T-helper 2 cell treated with Interferon-gamma antibody and Interleukin-4, amounts not matched to agents 5 μg/mL and 100 μg/mL, for 36 hours (primary cell): ENCODE measurements at places on chromosomes 2 and 18.
A peak's percentile ranks its signal among the peaks of the same experiment; 100 is the strongest.

GRCh38 chr2:236728916-236729670 lies 159.5 kb downstream of the ACKR3 start:
- no peak for DNase-seq

DNA sequence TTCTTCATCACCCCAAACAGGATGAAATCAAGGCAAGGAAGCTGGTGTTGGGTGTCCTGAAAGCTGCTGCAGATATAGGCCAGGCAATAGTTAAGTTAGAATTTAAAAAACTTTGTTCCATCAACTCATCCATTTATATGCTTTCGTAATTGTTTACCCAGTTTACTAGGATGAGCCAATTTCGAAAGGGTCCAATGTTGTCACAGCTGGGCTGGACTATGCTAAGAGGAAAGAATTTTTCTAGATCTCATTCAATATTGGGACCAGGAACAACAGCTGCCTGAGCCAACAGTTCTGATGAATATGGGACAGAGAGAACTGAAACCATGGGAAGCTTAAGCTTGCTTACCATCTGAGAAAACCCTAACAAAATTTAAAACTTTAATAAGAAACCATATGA lies 21.6 kb upstream of the SP3 start:
- no peak for DNase-seq

- no peak for DNase-seq
Measured at GRCh38 chr2:193841384-193842150, 1646.8 kb upstream of the TMEFF2 start.

DNA sequence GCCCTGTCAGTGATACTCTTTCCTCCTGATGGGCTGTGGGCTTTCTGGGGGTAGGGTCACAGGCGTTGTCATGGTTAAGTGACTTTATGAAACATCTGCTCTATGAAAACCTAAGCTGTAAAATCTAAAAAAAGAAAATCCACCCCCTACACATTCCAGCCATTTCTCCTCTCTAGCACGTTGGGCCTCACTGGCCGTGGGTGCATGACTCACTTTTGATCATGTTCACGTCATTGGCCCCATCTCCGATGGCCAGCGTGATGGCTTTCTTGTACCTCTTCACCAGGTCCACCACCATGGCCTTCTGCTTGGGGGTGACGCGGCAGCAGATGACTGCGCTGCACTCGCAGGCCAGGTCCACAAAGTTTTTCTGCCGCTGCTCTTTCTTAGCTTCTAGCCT lies 39.3 kb upstream of the NARS1 start:
- no peak for DNase-seq

DNA sequence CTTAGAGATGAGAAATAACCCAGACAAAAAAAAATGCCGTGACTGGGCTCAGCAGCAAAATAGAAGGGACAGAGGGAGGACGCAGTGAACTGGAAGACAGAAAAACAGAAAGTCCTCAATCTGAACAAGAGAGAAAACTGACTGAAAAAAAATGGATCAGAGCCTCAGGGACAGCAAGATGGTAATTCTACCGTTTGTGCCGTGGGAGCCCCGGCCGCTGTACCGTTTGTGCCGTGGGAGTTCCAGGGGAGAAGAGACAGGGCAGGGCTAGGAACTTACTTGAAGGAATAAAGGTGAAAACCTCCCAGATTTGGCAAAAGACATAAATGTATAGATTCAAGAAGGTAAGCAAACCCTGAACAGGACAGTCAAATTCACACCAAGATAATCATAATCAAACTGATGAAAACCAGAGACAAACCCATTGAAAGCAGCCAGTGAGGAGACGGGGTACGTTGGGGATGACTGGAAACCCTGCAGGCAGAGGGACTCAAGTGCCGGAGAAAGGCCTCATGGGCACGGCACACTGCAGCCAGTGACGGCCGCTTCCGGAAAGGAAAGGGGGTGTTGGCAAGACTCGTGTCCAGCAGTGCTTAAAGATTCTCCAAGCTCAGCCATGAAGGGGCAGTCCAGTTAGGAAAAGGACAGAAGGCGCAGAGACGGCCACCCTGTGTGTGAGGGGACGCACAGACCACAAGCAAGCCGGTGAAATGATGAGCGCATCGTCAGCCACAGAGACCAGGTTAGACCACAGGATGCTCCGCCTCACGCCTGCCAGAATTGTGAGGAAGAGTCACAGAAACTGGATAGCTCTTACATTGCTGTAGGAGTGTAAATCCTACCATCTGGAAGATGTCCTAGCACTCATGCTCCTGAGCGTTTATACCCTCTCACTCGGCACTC lies 40.0 kb upstream of the NFATC1 start:
- no peak for DNase-seq

DNA sequence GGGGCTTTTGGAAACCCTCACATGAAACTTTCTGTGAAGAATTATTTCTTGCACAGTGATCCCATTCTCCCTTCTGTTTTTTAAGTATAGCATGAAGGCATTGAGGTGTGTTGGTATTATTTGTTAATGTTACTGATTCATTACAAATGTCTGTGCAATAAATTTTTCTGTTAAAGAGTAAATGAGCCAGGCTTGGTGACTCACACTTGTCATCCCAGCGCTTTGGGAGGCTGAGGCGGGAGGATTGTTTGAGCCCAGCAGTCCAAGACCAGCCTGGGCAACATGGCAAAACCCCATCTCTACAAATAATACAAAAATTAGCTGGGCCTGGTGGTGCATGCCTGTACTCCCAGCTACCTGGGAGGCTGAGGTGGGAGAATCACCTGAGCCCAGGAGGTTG lies 87.8 kb downstream of the KCTD18 start:
- no peak for DNase-seq

- DNase-seq: no peak
Measured at GRCh38 chr2:88127638-88127887, 299 bp downstream of the FABP1 start.

- no peak for DNase-seq
Measured at GRCh38 chr2:161796192-161796591, 172.0 kb downstream of the SLC4A10 start.

- peak; percentile 78 for DNase-seq
Measured at GRCh38 chr2:136423516-136423996, 305.6 kb upstream of the CXCR4 start.

GRCh38 chr2:68118816-68119215 lies 38.9 kb upstream of the PNO1 start:
- no peak for DNase-seq
